Kasumi-1 (cell line): ENCODE measurements at places on chromosomes 4 and X.

DNA sequence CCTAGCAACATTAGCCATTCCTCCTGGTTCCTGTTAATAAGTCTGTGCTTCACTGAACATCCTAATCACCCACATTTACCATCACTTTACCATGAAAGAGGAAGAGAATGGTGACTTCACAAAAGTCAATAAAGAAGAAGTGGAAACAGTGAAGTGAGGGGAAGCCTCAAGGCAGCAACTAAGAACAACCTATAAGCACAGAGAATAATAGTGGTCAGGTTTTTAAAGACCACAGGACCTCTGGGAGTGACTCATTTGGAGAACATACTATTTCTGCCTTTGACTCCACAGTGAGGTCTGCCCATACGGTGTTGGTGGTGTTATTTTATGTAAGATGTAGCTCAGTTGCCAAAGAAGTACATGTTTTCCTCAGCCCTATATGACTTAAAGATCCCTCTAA, 86.0 kb upstream of the TET2 start:
- peak; percentile 89 for DNase-seq

- no peak for DNase-seq
These were observed 100.5 kb upstream of the GPR34 start for GRCh38 chrX:41588271-41588670.

GRCh38 chr4:55682295-55682694, 46.2 kb upstream of the NMU start:
- DNase-seq: no peak

DNA sequence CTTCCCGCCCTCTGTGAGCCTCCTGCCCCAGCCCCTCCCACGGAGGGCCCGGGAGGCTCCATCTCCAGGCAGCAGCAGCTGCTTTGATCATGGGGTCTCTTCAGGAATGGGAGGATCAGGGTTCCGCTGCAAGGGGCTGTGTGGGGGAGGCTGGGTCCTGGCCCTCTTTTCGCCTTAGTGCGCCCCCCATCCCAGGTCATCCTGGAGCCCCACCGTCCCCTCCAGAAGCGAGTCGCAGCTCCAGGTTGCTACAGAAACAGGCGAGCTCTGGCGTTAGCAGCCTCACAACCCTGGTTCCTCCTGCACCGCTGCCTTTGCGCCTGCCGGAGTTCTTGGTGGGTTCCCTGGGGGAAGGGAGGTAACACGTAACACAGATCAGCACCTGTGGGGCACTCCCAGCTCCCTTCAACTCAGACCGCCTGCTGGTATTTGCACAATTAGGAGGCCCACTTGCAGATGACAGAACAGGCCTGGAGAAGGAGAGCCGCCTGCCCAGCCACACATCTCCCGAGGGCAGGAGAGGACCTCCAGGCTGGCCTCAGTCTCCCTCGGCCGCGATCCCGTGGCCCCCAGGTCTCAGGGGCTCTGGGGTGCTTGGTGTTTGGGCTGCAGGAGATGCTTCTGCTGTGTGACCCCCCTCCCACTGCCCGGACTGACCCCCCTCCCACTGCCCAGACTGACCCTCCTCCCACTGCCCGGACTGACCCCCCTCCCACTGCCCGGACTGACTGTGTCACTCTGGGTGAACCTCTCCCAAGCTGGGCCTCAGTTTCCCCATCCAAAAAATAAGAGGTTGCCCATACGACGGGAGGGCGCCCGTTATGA, 64.2 kb upstream of the ADRA2C start:
- DNase-seq: no peak

DNA sequence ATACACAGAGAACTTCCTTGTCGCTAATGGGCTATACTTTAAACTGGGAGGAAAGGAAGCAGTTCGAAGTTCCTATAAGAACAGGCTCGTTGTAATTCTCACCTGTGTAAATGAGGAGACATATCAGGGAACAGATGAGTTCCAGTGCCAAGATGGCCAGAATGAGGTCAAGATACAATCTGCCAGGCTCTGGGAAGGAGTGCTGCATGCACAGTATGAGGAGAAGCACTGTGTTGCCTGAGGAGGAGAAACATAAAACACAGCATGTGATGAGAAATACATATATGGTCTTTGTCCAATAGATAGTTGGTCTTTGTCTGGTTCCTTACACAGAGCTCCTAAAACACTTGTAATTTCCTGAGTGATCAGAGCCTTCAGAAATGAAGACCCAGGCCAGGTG, 24.3 kb downstream of the TMEM192 start:
- no peak for DNase-seq

- no peak for DNase-seq
These were observed 32.5 kb upstream of the MTMR8 start for GRCh38 chrX:64427787-64428186.

DNA sequence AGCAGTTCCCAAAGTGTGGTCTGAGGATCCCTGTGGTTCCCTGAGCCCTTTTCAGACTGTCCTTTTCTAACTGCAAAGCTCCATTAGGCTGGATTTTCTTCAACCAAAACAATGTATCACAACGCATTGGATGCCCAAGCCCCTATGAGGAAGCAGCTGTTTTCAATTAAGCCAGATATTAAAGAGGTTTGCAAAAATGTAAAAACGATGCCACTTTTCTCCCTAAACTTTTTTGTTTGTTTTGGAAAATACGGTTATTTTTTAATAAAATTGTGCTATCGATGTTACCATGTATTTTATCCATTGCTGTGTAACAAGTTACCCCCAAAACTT, 170.4 kb upstream of the BCOR start:
- DNase-seq: no peak

- no peak for DNase-seq
These were observed 215.3 kb downstream of the HS6ST2 start for GRCh38 chrX:132743086-132743485.

DNA sequence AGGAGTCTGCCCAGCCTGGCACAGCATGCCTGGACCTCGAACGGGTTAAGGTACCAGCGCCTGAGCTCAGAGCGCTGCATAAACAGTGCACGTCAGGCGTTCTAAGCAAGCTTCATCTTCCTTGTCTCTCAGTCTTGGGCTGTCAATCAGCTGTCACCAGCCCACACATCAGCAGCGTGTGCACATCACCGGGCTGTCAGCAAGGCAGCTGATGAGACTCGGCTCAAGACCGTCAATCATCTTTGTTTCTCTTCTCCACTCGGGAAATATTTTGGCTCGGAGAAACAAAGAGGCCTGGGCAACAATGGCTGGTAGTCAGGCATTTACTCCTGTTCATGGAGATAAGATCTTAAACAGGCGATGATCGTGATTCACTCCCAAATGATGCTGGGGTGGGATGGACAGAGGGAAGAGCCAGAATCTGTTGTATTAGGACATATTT, 141.3 kb downstream of the LDB2 start:
- DNase-seq: no peak

DNA sequence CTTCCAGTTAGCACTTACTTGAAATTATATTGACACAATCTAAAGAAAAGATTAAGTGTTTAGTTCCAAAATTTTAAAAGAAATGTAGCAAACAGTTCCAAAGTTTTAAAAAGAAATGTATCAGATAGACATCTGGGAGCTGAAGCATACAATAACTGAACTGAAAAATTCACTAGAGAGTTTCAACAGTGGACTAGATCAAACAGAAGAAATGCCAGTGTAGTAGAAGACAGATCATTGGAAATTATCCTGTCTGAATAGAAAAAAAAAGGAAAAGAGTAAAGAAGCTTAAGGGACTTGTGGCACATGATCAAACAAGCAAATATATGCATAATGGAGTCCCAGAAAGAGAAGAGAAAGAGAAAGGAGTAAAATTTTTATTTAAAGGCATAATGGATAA, 261.4 kb downstream of the LAS1L start:
- no peak for DNase-seq

DNA sequence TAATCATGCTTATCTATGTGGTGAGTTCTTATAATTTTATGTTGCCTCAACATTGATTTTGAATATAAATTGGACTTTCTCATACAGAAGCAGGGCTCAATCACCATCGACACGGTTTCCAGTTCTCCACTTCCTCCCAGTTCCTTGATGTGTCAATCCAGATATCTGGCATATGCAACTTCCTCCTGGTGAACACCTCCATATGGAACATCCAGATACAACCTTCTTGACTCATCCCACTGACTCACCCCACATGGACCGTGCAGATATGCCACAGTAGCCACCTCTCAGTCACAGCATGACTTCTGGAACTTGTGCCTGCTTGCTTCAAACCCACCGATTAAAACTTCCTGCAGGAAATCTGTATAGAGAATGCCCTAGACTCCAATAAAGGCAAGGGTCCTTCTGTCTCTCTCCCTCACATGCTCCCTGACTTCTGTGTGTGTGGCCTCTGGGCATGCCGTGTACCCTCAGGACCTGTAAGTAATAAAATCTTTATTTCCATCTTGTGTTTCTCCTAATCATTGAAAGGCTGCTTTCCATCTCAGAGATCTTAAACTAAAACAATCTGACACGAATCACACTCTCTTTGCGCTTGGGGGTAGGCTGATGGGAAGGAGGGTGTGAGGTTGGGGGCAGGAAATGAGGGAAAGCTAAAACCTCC, 67.0 kb downstream of the HTRA3 start:
- no peak for DNase-seq

DNA sequence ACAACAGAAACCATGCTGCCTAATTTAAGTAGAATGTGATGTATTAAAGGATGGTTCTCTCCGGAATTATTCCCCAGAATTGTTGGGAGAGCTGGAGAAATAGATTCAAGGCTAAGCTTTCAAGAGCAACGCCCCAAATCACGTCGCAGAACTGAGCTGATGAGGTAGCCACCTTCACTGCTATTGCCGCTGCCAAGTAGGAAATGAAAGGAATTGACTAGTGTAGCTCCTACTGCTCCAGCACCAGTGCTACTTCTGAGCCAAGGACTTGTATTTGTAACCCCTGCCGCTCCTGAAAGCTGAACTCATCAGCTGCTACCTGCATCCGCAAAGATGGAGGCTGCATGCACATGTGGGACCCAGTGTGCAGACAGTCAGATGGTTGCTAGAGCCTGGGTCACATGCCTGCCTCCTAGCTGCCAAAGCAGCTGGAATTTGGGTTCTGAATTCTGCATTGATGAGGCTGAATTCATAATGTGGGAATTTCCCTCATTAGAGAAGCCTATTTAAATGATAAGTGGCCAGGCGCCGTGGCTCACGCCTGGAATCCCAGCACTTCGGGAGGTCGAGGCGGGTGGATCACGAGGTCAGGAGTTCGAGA, 173.9 kb downstream of the PDGFRA start:
- no peak for DNase-seq

DNA sequence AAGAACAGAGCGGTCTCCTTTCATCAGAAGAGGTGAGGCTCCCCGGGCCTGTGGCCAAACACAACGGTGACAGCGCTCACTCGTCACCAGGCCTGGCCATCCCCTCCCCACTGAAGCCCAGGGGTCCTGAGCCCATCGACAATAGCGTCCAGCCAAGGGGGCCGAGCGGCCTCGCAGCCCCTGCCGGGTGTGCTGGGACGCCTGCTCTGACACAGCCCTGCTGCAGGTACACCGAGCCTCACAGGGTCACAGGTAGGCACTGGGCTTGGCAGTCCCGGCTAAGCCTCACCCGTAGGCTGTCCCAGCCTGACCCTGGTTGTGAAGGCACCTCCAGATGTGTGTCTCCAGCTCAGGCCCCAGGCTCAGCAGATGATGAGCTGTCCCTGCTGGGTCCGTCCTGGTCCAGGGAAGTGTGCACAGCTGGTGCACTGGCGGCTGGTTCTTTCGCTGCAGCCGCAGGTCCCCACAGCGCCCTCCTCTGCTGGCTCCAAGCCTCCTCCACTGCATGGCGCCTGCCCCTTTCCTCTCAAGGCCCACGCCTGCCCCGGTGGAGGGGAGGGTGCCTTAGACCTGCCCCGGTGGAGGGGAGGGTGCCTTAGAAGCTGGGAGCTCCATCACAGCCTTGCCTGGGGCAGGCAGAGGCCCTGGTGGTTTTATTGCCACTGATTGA, 21.5 kb downstream of the UVSSA start:
- no peak for DNase-seq
